ENCODE measurements at places on chromosomes 3 and 15. TPM values are rescaled to one million over a fixed set of nuclear protein-coding genes. Genes with fewer than 3 reads are reported as not detected.

- no peak for DNase-seq
Observed at GRCh38 chr3:149848238-149848637, 35.2 kb downstream of the RNF13 start.

- DNase-seq = peak; percentile 58
Observed at GRCh38 chr3:22960105-22960984, 242.8 kb upstream of the UBE2E2 start.

- DNase-seq = no peak
Observed at GRCh38 chr3:112132975-112133448, at the start of gene GCSAM. GCSAM (minus strand) TSS chr3:112133248; CDS start chr3:112133120, 128 bp downstream.

- DNase-seq = no peak
Observed at GRCh38 chr3:38141173-38141951, 2.9 kb downstream of the MYD88 start.

The FBXL22 gene
- 1.7 TPM for polyA plus RNA-seq

GRCh38 chr3:187314176-187314575 is 22.6 kb upstream of the MASP1 start:
- DNase-seq = no peak

DNA sequence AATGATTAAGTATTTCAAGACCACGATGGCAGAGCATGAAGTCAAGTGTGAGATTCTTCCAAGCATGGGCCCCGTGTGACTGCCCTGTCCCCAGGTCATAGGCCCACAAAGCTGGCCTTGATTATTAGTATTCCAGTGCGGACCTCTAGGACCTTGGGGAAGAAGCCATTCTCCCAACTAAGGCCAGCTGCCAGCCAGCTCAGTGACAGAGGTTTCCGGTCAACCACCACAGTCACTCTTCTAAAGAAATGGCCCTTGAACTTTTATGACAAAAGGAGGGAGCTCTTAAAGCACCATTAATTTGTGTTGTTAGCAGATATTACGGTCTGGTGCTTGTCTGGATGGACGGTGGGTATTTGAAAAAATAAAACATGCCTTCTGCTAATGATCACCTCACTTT is 28.0 kb downstream of the FAM3D start:
- no peak for DNase-seq

The CEP152 gene
- 14.6 TPM for polyA plus RNA-seq

- DNase-seq = no peak
Observed at GRCh38 chr3:20100151-20100550, 59.9 kb downstream of the KAT2B start.

- no peak for DNase-seq
Observed at GRCh38 chr15:74430510-74430951, 3.2 kb downstream of the SEMA7A start.

The ZKSCAN7 gene
- 19.4 TPM for polyA plus RNA-seq

- DNase-seq = no peak
Observed at GRCh38 chr3:158712443-158712842, 19.8 kb downstream of the RARRES1 start.

DNA sequence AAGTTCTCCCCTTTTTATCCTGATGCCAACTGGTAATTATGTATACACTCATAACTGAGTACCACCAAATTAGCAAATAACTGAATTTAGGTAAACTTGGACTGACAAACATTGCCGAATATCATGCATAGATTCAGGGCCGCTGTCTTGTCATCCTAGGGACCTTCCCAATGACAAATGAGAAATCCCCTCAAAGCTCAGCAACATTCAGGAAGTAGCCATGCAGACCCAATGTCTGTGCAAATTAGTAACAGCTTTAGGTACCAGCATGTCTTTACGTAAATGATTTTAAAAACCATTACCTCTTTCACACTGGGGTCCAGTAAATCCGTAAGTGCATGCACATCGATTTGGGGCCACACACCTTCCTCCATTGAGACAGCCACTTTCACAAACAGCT is 49.5 kb downstream of the FBN1 start:
- DNase-seq = no peak

The ERC2 gene
- polyA plus RNA-seq = 3.9 TPM

GRCh38 chr15:25944386-25944785 is 81.3 kb upstream of the ATP10A start:
- no peak for DNase-seq

- DNase-seq = no peak
Observed at GRCh38 chr3:195035345-195036202, 235.4 kb downstream of the XXYLT1 start.

- DNase-seq = no peak
Observed at GRCh38 chr3:52979190-52979983, 66.5 kb downstream of the SFMBT1 start.

The ERICH6 gene
- 1.0 TPM for polyA plus RNA-seq

The ILDR1 gene
- polyA plus RNA-seq = 7.4 TPM

The DLEC1 gene
- 2.0 TPM for polyA plus RNA-seq

GRCh38 chr3:95277613-95278012 is 1214.8 kb downstream of the NSUN3 start:
- DNase-seq = no peak

DNA sequence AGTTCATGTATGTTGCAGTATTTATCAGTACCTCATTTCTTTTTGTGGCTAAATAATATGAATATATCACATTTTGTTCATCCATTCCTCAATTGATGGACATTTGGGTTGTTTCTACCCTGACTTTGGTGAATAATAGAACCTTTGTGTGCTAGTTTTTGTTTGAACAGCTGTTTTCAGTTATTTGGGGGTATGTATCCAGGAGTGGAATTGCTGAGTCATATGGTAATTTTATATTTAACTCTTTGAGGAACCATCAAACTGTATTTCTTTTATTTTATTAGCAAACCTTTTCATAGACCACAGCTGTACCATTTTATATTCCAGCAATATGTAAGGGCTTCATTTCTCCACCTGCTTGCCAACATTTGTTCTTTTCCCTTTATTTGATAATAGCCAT is 38.4 kb upstream of the RBM5 start:
- DNase-seq = no peak

DNA sequence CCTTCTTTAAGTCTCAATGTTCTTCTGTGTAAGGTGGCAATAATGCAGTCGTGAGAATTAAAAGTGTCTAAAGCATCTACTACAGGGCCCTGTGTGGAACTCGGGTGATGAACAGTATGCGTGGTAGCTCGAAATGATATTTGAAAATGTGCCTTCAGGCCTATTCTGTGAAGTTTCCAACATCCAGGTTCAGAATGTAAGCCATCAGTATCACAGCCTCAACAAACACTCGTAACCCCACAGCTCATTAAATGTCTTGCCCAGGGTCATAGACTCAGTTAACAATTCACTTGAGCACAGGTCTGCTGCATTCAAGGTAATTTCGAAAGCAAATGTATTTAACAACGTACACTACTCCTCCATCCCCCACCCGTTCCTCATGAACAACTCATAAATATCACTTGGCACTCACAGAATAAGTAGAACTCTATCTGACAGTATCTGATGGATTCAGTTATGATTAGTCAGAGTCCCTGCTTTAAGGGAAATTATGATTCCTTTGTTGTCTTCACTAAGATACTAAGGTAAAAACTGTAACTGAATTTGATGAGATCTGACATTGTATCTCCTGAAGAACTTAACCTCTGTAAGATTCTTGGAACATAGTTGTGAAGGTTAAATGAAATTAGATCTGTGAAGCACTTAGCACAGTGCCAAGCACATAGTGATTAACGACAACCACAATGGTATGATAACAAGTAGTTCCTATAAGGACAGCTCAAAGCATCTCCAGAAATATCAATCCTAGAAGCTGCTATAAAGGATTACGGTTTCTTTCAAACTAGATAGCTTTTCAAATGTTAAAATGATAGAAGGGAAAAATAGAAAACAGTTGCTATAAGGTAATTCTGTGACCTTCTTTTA is 642.3 kb downstream of the TBL1XR1 start:
- DNase-seq = peak; percentile 24

DNA sequence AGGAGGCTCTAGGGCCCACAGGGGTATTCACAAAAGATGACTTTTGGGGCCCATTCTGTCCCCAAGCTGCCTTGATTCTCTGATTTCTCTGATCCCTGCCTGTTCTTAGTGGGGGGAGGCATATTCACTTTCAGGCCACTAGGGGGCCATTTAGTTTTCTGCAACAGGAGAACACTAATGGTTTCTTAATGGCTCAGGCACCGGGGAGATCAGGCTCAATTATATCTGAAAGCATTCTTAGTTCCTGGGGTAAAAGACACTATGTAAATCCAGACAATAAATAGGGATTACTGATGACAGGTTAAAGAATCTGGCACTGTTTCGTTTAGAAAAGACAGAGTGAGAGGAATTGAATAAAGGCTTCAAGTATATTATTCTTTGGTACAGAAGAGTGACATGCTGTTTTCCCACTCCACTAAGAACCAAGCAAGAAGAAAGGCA is 2.5 kb upstream of the INAFM2 start:
- DNase-seq = no peak

The OR5K2 gene
- 1.2 TPM for polyA plus RNA-seq

The SLC22A14 gene
- 1.1 TPM for polyA plus RNA-seq

GRCh38 chr15:48766196-48766595 is 44.7 kb downstream of the CEP152 start:
- no peak for DNase-seq

The ADGRG7 gene
- polyA plus RNA-seq = not detected

The RBP2 gene
- 0.75 TPM for polyA plus RNA-seq

The LRTM1 gene
- polyA plus RNA-seq = not detected

The ANKRD34C gene
- polyA plus RNA-seq = 0.10 TPM

The CYP8B1 gene
- polyA plus RNA-seq = 1.3 TPM

- peak; percentile 65 for DNase-seq
Observed at GRCh38 chr15:92097474-92098178, 244.1 kb downstream of the SLCO3A1 start.

GRCh38 chr3:76300746-76301145 is 515.4 kb upstream of the ZNF717 start:
- no peak for DNase-seq

- DNase-seq = no peak
Observed at GRCh38 chr15:98281130-98281529, 320.6 kb downstream of the ARRDC4 start.

Data from left kidney (tissue), 8 donors.